Frontal cortex (tissue), 4 donors: ENCODE measurements at places on chromosomes 5 and 9. TPM values are rescaled to one million over a fixed set of nuclear protein-coding genes. Genes with fewer than 3 reads are reported as not detected.

The ANKRD34B gene
- total RNA-seq = 0.41 TPM

GRCh38 chr5:10607023-10607665, 43.3 kb downstream of the ANKRD33B start:
- no peak for DNase-seq

- no peak for DNase-seq
These were observed 52.8 kb upstream of the TUT7 start for GRCh38 chr9:86407022-86407421.

GRCh38 chr9:90741036-90741435, 60.6 kb upstream of the SYK start:
- no peak for DNase-seq

The ANKRD31 gene
- 0.82 TPM for total RNA-seq

The CREBRF gene
- total RNA-seq = 34.2 TPM

The SYNPO gene
- 3.7 TPM for total RNA-seq

- no peak for DNase-seq
These were observed 11.9 kb downstream of the C1QTNF3 start for GRCh38 chr5:34031117-34031516.

GRCh38 chr5:178234750-178235587, 2.4 kb upstream of the PHYKPL start:
- peak; percentile 67 for DNase-seq

The PRSS3 gene
- 1.2 TPM for total RNA-seq

DNA sequence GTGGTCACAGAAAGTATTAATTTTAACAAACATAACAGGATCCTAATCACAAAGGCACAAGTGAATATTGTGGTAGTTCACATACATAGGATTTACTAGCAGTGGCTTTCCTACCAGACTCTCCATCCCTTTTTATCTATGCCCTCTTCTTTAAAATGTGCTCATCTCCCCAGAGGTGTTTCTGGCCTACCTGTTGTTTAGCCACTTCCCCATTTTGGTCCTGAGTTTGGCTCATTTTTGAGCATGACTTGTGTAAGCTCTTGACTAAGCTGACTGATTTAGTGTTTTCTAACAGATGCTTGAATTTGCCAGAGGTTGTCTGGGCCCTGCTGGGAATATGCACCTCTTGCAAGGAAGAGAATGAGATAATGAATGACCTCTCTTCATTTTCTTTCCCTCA, 517.7 kb upstream of the CLINT1 start:
- no peak for DNase-seq

DNA sequence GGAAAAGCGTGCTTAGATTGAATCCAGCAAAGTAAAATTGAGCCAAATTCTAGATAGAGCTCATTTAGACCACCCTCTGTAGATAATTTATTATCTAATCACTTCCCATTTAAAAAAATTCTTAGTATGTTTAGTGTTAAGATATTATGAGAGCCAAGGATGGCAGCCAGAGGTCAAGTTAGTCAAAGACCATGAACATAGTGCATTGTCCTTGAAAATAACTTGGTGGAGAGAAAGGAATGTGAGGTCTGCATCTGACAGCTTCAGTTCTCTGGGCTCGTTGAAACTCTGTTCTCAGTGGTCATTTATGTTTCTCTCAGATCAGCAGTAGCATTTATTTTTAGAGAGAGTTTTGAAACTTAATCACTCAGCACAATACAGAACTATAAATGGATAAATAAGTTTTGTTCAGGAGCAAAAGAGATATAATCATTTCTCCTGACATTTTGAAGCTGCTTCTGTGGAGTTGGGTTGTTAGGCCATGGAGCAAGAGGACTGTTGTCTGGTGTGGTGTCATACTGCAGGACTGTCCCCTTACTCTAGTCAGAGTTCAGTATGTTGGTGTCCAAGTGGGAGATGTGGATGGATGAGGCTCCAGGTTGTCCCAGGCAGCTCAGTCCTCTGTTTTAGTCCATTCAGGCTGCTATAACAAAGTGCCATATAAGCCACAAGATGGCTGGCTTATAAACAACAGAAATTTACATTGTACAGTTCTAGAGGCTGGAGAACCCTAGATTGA, 337.7 kb downstream of the FBXL7 start:
- no peak for DNase-seq

GRCh38 chr9:83238871-83239640, 176.1 kb upstream of the RASEF start:
- no peak for DNase-seq

GRCh38 chr5:159864885-159865691, 51.2 kb upstream of the ADRA1B start:
- DNase-seq = no peak

DNA sequence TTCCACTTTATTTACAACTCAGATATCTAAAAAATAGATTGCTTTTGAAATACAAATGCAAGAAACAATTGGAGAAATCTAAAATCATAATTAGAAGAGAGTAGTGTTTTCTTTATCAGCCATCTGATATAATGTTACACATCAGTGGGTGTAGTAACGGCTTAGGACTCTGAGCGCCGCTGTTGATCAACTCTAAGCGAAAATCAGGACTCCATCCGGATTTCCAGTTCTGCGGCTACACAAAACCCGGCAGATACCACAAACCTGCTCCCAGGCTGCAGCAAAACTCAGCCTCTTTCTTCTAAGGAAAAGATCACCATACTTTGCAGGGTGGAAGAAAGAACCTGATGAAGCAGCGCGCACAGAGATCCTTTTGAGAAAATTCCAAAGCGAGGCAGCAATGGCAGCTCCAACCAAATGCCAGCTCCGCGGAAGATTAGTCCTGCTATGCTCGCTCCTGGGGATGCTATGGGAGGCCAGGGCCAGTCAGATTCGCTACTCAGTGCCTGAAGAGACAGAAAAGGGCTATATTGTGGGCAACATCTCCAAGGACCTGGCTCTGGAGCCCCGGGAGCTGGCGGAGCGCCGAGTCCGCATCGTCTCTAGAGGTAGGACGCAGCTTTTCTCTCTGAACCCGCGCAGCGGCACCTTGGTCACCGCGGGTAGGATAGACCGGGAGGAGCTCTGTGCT, at the start of gene PCDHGA9:
TSS of gene PCDHGA9 (plus strand) at position 226 of the 691 bp plus-strand sequence. CDS start at position 401, 175 bp downstream.
- no peak for DNase-seq

- DNase-seq = no peak
These were observed 10.7 kb downstream of the HNRNPH1 start for GRCh38 chr5:179612577-179613459.

The ZNF782 gene
- total RNA-seq = 48.5 TPM

The AMBP gene
- total RNA-seq = 0.82 TPM

The FOXD1 gene
- 0.82 TPM for total RNA-seq

- no peak for DNase-seq
These were observed 237.8 kb upstream of the NMUR2 start for GRCh38 chr5:152642880-152643279.

- DNase-seq = no peak
These were observed 210.9 kb downstream of the FRMD3 start for GRCh38 chr9:83327323-83327722.

DNA sequence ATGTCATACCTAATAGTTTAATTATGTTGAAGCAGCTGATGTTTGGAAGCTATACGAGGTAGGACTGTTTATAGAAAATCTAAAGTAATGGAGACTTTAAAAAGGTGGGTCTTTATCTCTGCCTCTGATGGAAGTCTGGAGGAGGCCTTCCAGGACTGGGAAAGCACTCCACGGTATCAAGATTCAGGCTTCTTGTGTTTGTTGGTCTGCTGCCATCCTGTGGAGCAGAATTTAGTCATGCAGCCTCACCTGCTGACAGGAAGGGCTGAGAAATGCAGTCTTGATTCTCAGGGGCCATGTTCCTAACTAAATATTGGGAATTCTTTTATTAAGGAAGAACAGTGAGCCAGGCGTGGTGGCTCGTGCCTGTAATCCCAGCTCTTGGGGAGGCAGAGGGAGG, 15.9 kb downstream of the SPDL1 start:
- DNase-seq = no peak

GRCh38 chr5:154215571-154216325, 25.2 kb downstream of the GALNT10 start:
- no peak for DNase-seq

- DNase-seq = no peak
These were observed 65.3 kb downstream of the MARCHF3 start for GRCh38 chr5:126965061-126965475.

- DNase-seq = no peak
These were observed 7.0 kb downstream of the SQSTM1 start for GRCh38 chr5:179827680-179828079.

The SLC6A19 gene
- total RNA-seq = not detected

The NEUROG1 gene
- total RNA-seq = 0.41 TPM

- no peak for DNase-seq
These were observed 2.0 kb downstream of the RNF44 start for GRCh38 chr5:176535101-176535663.

- DNase-seq = no peak
These were observed 85.4 kb downstream of the TMEM167A start for GRCh38 chr5:82991678-82992323.

GRCh38 chr5:90955001-90955635, 396.5 kb downstream of the ADGRV1 start:
- no peak for DNase-seq

DNA sequence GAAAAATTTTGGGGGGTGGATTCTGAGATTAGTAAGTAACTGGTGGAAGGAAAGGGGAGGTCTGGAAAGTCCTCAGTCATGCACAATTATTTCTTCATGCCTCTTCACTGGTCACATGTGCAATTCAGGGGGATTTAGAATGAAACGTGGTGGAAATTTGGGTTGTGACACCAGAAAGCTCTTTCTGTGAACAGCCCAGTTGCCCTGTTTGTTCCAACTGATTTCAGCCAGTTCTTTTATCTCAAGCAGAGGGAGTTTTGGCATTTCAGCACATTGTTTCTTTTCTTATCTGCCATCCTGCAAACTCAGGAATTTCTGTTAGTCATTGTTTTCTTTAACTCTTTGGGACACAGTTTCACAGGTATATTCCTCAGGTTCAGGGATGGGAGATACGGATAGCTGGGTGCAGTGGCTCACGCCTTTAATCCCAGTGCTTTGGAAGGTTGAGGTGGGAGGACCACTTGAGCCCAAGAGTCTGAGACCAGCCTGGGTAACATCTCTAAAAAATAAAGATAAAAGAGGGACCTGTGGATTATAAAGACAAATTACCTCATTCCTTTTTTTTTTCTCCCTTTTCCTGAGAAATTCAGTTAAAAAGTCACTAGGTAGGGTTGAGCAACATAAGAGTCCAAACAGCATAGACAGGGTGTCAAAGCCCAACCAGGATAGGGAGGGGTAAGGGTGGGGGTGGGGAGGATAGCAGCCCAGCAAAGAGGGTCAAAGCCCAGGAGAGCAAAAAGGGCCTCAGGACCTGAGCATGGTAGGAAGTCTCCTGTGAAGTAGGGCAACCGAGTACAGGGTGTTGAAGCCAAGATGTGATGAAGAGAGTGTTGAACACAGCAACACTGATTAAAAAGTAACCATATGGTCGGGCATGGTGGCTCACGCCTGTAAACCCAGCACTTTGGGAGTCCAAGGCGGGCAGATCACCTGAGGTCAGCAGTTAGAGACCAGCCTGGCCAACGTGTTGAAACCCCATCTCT, 5.4 kb upstream of the B4GALT1 start:
- DNase-seq = no peak

DNA sequence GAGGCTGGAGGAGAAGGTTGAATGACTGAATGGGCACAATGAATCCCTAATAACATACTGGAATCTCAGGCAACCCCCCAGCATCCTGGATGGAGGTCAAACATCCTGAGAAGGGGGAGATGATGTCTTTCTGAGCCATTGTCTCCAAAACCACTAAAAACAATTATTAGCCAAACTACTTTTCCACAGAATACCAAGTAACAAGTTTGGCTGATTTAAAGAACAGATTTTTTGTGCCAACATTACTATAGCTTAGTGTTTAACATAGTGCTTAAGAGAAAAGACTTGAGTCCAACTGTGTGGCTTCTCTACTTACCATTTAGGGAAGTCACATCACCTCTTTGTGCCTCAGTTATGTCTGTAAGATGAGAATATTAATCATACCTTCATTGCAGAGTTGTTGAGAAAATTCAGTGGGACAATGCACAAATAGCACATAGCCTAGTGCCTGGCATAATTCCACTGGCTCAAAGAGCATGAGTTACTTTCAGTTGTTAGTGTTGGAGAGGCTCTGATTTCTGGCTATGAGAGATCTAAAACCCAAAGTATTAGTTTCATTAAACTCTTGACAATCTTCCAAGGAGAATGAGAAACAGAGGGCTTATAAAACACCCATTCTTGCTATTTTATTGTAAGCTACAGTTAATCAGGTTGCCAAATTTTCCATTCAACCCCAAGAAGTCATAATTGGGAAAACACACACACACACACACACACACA, 111.3 kb upstream of the NR3C1 start:
- no peak for DNase-seq

GRCh38 chr5:172636279-172637050, 4.6 kb upstream of the NEURL1B start:
- DNase-seq = no peak

The REEP2 gene
- 70.9 TPM for total RNA-seq

DNA sequence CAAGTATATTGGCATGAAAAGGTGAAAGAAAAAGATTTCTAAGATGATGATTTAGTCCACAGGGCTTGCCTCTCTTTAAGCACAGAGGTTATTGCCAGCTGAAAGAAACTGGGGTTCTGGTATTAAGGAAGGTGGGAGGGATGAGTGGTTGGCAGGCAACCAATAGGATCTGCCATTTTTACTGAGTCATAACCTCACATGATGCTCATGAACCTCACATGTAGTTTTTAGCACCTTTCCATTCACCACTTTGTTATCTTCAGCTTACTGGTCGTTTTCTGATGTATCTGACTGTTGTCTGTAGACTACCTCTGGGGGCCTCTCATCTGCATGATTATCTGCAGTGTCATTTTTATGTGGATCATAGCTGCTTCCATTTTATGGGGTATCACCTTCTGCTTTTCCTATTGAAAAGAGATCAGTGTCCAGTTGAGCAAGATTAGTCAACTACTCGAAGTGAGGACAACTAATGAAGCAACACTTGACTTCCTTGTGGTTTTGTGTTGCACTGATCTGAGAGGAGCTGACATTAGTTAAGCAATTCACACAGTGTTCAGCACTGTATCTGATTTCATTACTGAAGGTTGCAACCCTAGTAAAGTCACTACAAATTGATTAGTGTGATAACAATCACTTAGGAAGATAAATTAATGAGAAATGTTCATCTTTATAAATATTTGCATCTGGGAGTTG, 186.3 kb downstream of the SGCD start:
- DNase-seq = no peak

DNA sequence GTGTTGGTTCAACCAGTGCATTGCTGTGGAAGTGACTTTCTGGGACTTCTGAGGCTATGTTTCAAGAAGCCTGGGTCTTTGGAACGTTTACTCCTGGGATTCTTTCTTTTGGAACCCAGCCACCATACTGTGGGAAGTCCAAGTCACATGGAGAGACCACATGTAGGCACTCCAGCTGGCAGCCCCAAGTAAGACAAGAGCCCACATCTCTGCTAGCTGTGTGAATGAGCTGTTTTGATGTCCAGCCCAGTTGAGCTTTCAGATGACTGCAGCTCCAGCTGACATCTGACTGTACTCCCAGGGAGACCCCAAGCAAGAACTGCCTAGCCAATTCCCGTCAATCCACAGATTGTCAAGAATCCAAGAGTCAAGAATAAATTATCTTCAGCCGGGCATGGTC, 60.1 kb upstream of the SPATA31D4 start:
- DNase-seq = no peak

The PTPDC1 gene
- 13.9 TPM for total RNA-seq
